ENCODE measurements at places on chromosomes 11 and 22.

DNA sequence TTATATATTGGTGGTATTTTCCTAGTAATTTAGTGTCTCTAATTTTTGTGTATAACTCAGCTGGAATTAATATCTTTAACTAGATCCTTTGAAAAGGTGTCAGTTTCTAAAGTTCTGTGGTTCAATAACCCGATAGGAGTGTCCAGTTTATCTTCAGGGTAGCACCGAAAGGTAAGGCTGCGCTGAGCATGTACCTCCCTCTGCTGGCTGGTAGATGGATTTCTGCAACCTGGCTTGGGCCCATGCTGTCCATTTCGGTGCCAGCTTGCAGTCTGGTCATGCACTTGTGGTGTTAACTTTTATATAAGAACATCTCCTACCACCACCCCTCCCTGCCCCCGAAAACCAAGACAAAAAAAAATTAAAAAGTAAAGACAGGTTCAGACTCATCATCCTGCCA lies 24.7 kb downstream of the EXT2 start:
- H3K27me3 ChIP-seq = no peaks in the 10 kb centered on the region
- H3K4me1 ChIP-seq = no peaks in the 10 kb centered on the region
- peaks cover 14% of the 10 kb centered on the region for H3K36me3 ChIP-seq
- no peak overlapping the region for H3K27ac ChIP-seq

DNA sequence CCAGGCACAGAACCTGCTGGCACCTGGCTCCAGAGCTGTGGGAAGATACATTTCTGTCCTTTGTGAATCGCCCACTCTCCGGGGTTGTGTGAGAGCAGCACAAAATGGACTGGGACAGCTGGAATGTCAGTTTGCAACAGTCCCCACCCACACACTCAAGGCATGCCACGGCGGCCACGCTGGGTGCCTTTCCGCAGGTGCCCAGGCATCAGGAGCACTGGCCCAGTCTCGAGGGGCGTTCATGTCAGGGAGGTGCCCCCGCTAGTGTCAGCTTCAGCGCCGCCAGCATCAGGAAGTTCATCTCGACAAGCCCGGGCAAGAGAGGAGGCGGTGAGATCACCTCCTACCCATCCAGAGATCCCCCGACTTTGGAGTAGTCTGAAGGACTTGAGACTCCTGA lies 2.1 kb downstream of the TP53AIP1 start:
- H3K27ac ChIP-seq = no peak overlapping the region
- no peak for DNase-seq
- no peak overlapping the region for H3K4me3 ChIP-seq
- no peaks in the 10 kb centered on the region for H3K4me1 ChIP-seq
- H3K27me3 ChIP-seq = no peaks in the 10 kb centered on the region

DNA sequence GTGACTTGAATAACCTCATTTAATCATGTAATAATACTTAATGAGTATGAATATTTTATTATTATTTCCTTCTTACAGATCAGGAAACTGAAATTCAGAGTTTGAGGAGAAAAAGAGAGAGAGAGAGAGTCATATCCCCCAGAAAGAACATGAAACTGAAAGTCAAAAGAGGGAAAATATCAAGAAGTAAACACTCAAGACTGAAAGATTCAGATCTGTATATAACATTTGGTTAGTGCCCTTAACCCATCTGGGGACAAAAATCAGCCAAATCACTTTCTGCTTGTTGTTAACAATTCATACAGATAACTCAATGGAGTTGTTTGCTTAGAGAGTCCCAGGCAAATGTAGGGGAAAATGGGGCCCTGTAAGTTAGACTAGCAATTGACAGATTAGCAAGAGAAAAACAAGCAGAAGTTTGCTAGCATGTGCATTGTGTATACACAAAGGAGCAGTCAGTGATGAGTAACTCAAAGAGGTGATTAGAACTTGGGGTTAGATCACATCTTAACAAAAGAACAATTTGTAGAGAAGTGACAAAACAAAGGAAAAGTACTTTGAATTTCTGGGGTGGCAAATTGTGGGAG lies 25.9 kb upstream of the MMP13 start:
- no peaks in the 10 kb centered on the region for H3K4me1 ChIP-seq
- H3K27ac ChIP-seq = no peak overlapping the region
- H3K27me3 ChIP-seq = no peaks in the 10 kb centered on the region
- H3K36me3 ChIP-seq = no peaks in the 10 kb centered on the region

DNA sequence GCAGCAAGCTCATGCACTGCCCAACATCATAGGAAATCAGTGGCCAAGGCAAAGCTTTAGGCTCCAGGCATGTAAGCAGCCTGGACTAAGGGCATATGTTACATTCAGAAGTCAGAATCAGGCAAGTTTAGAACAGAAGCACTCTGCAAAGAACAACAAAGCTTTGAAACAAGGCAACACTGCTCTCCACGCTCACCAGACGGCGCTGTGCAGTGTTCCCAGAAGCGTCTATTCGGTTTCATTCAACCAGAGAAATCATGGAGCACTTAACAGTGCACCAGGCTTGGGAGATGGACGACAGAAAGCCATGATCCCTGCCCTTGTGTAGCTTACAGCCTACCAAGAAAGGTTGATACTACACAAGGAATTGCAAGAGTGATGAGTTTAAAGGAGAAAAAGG lies 555.8 kb downstream of the BUD13 start:
- no peak overlapping the region for H3K4me3 ChIP-seq
- peaks cover 3% of the 10 kb centered on the region for H3K27me3 ChIP-seq
- no peak overlapping the region for H3K27ac ChIP-seq

GRCh38 chr11:101436511-101437142 lies 147.2 kb downstream of the TRPC6 start:
- H3K27ac ChIP-seq = no peak overlapping the region
- H3K4me3 ChIP-seq = no peak overlapping the region
- peak; percentile 21 for DNase-seq
- H3K27me3 ChIP-seq = no peaks in the 10 kb centered on the region
- no peaks in the 10 kb centered on the region for H3K36me3 ChIP-seq
- no peaks in the 10 kb centered on the region for H3K4me1 ChIP-seq

DNA sequence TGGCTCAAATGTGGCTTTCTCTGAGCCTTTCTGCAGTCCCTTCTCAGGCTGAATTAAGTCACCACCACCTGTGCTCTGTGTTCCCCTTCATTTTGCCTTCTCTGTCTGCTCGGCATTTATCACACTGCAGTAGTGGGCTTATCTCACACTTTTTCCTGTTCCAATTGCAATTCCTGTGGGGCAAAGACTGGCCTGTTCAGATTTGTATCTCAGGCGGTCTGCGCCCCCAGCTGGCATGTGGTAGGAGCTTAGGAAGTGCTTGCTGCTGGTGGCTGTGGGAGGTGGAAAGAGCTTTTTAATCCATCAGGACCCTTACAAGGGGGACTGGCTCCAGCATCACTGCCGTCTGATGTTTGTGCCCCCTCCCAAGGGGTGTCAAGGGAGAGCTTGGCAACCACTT lies 21.2 kb downstream of the BMAL1 start:
- H3K4me1 ChIP-seq = peaks cover 11% of the 10 kb centered on the region
- DNase-seq = no peak
- H3K27me3 ChIP-seq = no peaks in the 10 kb centered on the region
- no peaks in the 10 kb centered on the region for H3K36me3 ChIP-seq
- no peak overlapping the region for H3K4me3 ChIP-seq

DNA sequence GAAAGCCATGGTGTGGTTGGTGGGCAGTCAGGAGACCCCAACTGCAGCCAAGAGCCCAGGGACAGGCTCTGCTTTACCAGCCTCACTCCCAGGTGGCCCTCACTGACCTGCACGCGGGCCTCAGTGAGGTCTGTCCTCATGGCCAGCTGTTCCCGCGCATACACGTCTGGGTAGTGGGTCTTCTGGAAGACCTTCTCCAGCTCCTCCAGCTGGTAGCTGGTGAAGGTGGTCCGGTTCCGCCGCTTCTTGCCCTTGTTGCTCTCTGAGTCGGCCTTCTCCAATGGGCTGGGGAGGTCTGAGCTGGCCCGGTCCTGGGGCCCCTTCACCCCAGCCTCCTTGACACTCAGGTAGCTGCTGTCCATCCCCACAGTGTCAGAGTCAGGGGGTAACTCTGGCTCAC lies 34.7 kb downstream of the ALX4 start:
- H3K27me3 ChIP-seq = no peaks in the 10 kb centered on the region
- H3K27ac ChIP-seq = no peak overlapping the region
- no peaks in the 10 kb centered on the region for H3K4me1 ChIP-seq
- no peak overlapping the region for H3K4me3 ChIP-seq
- no peak for DNase-seq

- H3K4me3 ChIP-seq = no peak overlapping the region
- H3K27ac ChIP-seq = peak overlapping the region; percentile 13
- H3K36me3 ChIP-seq = peaks cover 32% of the 10 kb centered on the region
- H3K4me1 ChIP-seq = peaks cover 50% of the 10 kb centered on the region
These were observed 12.3 kb downstream of the NARS2 start for GRCh38 chr11:78562398-78562797.

GRCh38 chr22:27668828-27669797 lies 132.4 kb downstream of the MN1 start:
- H3K4me3 ChIP-seq = no peak overlapping the region
- H3K4me1 ChIP-seq = peaks cover 65% of the 10 kb centered on the region
- no peaks in the 10 kb centered on the region for H3K27me3 ChIP-seq
- peak overlapping the region; percentile 80 for H3K27ac ChIP-seq
- peak; percentile 100 for DNase-seq

GRCh38 chr11:44235765-44236201 lies 74.2 kb downstream of the ALX4 start:
- H3K27ac ChIP-seq = no peak overlapping the region
- H3K4me1 ChIP-seq = no peaks in the 10 kb centered on the region
- H3K27me3 ChIP-seq = no peaks in the 10 kb centered on the region
- no peak for DNase-seq
- no peak overlapping the region for H3K4me3 ChIP-seq
- peaks cover 2% of the 10 kb centered on the region for H3K36me3 ChIP-seq

DNA sequence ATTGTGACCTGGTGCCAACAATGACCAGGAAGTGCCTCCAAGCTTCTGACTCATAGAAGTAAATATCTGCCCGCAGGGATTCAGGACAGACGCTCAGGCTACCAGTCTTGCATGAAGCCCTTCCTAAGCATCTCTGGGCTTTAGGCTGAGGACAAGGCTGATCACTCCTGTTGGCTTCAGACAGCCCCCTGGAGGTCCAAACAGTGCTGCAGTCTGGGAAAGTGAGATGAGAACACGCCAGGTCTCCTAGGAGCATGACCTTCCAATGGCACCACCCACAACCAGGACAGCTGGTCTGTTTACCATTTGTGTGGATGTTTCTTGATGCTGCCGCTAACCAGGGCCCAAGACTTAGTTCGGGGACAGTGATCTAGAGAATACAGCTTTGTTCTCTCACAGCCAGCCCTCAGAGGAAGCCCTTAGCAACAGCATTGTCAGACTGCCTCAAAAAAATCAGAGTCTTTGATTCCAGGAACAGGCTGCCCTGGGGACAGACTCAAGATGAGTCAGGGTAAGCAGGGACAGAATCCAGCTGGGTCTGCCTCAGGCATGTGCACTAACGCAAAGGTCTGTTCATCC lies 111.2 kb downstream of the ZNF280B start:
- no peaks in the 10 kb centered on the region for H3K36me3 ChIP-seq
- peaks cover 3% of the 10 kb centered on the region for H3K4me1 ChIP-seq
- peaks cover 10% of the 10 kb centered on the region for H3K27me3 ChIP-seq
- H3K4me3 ChIP-seq = no peak overlapping the region
- no peak for DNase-seq

DNA sequence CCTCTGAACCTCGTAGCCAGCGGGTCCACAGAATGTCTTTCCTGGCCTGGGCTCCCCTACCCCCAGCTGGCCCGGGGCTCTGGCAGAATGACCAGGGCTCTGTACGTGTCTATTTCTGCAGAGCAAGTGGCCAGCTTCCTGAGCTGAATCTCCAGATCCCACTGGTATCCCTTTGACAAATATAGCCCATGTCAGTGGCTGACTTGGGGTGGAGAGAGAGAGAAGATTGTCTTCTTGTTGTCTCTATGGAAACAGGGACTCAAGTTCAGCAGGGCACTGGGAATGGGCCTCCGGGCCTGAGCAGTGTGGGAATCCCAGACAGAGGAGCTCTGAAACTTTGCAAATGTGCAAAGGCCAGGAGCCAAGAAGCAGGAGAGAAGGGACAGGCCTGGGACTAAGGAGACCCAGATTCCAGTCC lies 33.9 kb downstream of the ANO1 start:
- no peak for DNase-seq
- H3K27ac ChIP-seq = no peak overlapping the region
- peaks cover 8% of the 10 kb centered on the region for H3K4me1 ChIP-seq
- no peaks in the 10 kb centered on the region for H3K36me3 ChIP-seq
- no peak overlapping the region for H3K4me3 ChIP-seq
- H3K27me3 ChIP-seq = peaks cover 19% of the 10 kb centered on the region

GRCh38 chr22:40714499-40715337 lies 35.4 kb downstream of the MCHR1 start:
- H3K4me1 ChIP-seq = peaks cover 36% of the 10 kb centered on the region
- H3K36me3 ChIP-seq = no peaks in the 10 kb centered on the region
- H3K27me3 ChIP-seq = no peaks in the 10 kb centered on the region
